Type B pancreatic cell (in vitro differentiated cells): ENCODE measurements at places on chromosomes 1 and 21. TPM values are rescaled to one million over a fixed set of nuclear protein-coding genes. Genes with fewer than 3 reads are reported as not detected.
A peak's percentile ranks its signal among the peaks of the same experiment; 100 is the strongest.

TMPRSS15 gene
- total RNA-seq = 0.52 and 4.1 TPM in 2 replicates

GRCh38 chr1:39081271-39082009 lies 55.3 kb downstream of the NDUFS5 start:
- H3K27me3 ChIP-seq = peaks cover 55% of the 10 kb centered on the region
- peak; percentile 68 for DNase-seq
- H3K27ac ChIP-seq = no peak overlapping the region
- H3K4me1 ChIP-seq = peaks cover 19% of the 10 kb centered on the region

- peaks cover 11% of the 10 kb centered on the region for H3K4me1 ChIP-seq
- DNase-seq = no peak
- H3K27ac ChIP-seq = no peak overlapping the region
- H3K4me3 ChIP-seq = no peak overlapping the region
- H3K36me3 ChIP-seq = no peaks in the 10 kb centered on the region
These were observed 83.3 kb downstream of the OLFML3 start for GRCh38 chr1:114062477-114063099.

- H3K27ac ChIP-seq = no peak overlapping the region
- no peaks in the 10 kb centered on the region for H3K4me1 ChIP-seq
- no peak for DNase-seq
- H3K27me3 ChIP-seq = peaks cover 36% of the 10 kb centered on the region
These were observed 42.2 kb downstream of the RNF220 start for GRCh38 chr1:44447051-44447810.

GRCh38 chr1:24898152-24898908 lies 31.7 kb downstream of the RUNX3 start:
- H3K27me3 ChIP-seq = peaks cover 21% of the 10 kb centered on the region
- no peak overlapping the region for H3K27ac ChIP-seq
- no peaks in the 10 kb centered on the region for H3K36me3 ChIP-seq
- H3K4me1 ChIP-seq = no peaks in the 10 kb centered on the region
